ENCODE measurements at places on chromosomes 4 and X.

DNA sequence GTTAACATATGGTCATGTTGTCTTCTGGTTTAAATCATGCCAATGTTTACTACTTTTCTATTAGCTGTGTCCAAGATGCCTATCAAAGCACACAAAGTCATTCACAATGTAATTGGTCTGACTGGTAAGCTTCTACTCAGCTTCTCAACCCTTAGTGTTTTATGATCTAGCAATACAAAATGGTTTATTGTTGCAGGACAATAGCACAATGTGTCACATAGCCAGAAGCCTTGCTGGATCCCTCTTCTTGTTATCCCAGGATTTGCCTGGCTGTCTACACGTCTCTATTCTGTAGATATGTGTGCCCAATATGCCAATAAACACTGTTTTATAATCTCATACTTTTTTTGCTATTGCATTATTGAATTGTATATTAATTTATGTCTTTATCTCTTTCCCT is 1111.0 kb upstream of the AGA start:
- no peak for DNase-seq

DNA sequence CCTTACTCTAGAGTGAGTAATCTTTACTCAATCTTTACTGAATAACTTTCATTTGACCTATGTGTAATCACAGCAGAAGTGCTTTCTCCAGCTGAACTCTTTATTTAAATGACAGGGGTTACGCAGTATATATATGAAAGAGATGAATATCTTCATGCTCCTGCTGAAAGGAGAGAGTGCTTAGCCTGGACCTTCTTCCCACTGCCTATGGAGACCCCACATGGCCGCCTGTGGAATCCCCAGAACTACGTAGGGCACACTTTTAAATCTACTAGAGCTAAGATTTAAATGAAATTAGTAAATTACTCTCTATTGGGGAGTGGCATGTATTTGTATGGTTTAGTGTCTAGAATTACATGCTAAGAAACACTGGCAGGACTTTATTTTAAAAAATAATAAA is 391.2 kb downstream of the ANKRD50 start:
- DNase-seq: no peak

- no peak for DNase-seq
Measured at GRCh38 chr4:5958199-5958735, 60.0 kb downstream of the C4orf50 start.

DNA sequence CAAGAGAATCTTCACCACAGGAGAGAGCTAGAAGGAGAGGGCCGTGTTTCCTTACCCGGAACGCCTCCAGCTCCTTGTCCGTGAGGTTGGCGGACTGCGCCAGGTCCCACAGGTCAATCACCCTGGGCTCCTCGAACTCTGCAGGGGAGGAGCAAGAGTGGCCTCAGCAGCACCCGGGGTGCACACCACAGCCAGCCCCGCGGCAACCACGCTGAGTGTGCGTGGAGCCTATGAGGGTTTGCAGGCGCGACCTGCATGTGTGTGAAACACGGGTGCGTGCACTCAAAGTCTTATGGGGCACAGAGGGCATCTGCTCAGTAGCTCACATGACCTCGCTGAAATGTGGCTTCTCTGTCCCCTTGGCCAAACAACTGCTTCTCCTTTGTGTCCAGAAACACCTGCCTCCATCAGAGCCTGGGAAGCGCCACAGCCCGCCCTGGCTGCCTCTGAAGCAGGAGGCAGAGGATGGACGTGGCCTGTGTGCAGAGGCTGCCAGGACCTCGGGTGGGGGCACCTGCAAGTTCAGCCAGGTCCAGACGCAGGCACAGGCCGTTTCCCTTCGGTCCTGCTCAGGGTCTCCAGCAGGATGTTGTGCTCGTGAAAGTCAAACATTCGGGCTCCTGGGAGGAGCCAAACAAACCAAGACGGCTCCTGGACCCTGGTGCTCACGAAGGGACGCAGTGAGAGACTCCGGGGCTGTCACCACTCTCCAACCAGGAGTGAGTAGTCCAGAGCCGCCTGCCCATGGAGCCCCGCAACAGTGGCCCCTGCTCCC is 16.0 kb downstream of the LRPAP1 start:
- no peak for DNase-seq

DNA sequence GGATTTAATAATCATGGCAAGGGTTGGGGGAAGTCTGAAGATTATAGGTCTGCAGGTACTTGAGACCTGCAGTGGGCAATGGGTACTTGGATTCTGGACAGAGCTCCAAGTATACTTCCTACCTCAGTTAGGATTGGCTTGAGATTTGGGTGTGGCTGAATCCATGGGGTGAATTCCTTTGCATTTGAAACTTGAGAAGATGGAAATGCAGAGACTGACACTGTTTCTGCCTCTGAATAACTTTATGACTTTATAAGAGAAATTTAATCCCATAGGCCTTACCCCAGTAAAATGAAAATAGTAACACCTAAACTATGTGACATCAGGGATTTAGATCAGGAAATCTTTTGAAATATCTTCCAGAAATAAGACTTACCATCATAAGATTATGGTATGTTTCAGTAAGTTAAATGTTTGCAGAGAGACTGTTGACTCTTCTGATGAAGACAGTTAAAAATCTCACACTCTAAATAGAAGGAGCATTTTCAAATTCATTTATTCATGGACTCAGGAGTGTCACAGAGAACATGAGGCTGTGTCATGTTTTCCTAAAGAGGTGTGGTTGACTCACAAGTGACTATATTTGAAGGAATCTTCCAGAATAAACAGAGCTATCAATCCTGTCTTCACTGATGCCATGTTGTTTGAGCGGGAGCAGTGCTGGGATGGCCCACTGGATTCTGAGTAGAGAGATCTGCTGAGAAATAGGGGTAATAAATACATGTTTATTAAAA is 513.5 kb upstream of the NR3C2 start:
- DNase-seq: no peak

GRCh38 chrX:39427906-39428305 is 626.6 kb downstream of the MID1IP1 start:
- no peak for DNase-seq

DNA sequence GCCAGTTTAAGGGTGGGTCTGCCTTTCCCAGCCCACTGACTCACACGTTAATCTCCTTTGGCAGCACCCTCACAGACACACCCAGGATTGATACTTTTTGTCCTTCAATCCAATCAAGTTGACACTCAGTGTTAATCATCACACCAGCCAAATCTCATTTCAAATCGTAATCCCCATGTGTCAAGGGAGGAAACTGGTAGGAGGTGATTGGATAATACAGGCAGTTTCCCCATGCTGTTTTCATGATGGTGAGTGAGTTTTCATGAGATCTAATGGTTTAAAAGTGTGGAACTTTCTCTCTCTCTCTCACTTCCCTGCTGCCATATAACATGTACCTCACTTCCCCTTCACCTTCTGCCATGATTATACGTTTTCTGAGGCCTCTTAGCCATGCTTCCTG is 647.2 kb upstream of the FRG1 start:
- no peak for DNase-seq

DNA sequence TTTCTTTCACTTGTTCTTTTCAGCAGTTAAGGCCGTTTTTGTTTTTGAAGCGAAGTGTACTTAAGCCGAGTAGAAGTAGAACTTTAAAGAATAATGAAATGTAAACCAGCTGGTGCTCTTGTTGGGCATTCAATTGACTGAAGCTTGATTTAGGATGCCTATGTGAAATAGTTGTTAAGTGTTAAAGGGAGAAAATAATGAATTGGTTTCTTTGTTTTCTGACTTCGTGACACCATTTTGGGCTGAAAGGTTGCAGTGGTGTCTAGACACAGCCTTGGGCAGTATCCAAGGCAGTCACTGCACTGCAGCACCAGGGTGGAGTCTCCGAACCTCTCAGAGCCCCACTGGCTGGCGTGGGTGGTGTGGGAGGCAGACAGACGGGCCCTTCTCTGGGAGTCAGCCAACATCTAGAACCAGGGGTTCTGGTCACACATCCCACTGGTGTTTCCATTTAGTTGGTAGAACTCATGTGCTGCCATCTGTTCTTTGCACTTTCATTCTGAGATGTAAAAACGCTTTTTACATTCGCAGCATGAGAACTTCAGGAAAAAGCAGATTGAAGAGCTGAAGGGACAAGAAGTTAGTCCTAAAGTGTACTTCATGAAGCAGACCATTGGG is 3.5 kb downstream of the UCHL1 start:
- DNase-seq: no peak

DNA sequence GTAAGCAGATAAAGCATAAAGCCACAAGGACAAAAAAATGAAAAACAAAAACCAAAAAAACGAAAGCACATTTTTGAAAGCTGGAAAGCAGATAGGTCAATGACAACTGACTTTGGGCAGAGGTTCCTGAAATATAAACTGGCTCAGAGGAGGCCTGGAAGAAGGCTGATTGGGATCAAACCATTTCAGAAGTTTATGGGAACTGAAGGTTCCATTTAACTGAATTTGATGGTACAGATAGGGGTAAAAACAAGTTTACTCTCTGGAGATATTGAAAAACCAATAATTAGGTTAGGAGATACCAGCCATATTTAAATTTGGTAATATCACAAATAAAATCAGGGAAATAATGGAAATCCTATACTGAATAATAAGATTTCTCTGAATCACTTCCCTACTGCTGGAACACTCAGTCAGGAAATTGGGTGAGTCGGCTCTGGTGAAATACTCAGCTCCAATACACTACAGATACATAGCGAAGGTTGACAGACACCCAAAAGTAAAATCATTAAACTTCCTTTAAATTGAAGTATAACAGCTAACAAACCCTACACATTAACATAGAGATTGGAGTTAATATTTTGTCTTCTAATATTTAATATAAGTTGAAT is 1584.3 kb downstream of the STIM2 start:
- DNase-seq: no peak

- DNase-seq: no peak
Measured at GRCh38 chr4:171794528-171794927, 18.7 kb upstream of the GALNTL6 start.

GRCh38 chr4:68948044-68948743 is 3.4 kb downstream of the UGT2A3 start:
- DNase-seq: no peak

DNA sequence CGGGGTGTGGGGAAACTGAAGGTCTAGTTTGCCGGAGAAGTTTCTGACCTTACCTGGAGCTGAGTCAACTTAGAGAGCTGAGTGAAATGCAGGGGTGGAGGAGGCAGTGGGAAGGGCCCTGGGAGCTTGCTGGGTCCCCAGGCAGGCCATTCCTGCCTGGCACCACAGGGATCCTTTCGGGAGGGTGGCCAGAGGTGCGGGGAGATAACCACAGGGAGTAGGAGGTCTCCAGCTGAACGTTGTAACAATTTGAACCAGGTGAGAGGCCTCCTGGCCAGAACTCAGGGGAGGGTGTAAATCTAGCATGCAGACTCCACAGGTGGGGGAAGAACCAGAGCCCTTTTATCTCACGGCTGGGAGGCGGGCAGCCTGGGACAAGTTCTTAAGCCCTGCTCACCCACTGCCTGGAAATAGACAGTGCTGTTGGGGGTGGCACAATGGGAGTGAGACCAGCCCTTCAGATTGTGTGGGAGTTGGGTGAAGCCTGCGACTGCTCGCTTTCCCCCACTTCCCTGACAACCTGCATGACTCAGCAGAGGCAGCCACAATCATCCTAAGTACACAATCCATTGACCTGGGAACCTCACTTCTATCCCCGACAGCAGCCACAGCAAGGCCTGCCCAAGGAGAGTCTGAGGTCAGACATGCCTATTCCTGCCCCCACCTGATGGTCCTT is 247.4 kb downstream of the ADGRA3 start:
- DNase-seq: no peak

GRCh38 chr4:962231-963208 is 10.8 kb downstream of the DGKQ start:
- DNase-seq: no peak

DNA sequence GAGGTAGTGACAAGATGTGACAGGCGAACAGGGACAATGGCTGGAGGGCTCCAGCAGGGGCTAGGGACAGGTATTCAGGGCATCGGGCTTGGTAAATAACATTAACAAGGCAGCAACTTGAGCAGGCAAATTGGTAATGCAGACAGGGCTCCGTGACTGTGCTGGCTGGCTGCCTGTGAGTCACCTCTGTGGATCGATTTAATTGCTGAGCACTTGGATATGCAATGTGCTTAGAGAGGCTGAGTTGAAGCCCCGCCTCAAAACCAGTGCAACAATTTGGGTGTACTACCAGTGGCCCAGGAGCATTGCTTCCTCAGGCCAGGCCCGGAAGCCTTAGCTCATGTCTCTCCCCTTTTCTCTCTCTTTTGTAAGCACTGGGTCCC is 19.5 kb downstream of the CNGA2 start:
- DNase-seq: no peak

GRCh38 chrX:132474544-132475248 is 14.1 kb downstream of the MBNL3 start:
- no peak for DNase-seq

GRCh38 chr4:182221987-182222386 is 21.2 kb upstream of the TENM3 start:
- DNase-seq: no peak

DNA sequence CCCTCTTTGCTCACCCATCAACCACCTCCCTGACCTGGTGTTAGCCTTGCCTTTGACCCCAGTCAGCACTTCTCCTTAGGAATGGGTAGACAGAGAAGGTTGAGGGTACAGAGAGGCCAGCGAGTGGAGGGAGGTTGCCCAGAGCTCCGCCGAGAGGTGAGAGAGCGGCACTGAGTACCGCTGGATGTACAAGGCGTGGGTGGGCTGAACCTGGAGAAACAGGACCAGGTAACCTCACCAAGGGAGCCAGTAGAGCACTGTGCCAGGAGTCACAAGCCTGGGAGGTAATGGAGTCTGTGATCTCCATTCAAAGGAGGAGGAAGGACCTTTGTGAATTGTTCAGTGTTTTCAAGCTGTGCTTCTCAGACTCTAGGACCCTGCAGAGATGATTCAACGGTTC is 256.2 kb downstream of the EVC2 start:
- no peak for DNase-seq

- no peak for DNase-seq
Measured at GRCh38 chrX:20254712-20255299, 11.9 kb downstream of the RPS6KA3 start.

DNA sequence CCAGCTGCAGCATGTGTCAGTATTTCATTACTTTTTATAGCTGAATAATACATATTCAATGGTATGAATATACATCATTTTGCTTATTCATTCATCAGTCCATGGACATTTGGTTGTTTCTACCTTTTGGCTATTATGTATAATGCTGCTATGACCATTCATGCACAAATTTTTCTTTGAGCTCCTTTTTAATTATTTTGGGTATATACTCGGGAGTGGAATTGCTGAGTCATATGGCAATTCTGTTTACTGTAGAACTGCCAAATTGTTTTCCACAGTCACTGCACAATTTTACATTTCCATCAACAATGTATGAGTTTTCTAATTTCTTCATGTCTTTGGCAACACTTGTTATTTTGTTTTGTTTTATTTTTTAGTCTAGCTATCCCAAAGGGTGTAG is 405.9 kb upstream of the PITX2 start:
- no peak for DNase-seq

- DNase-seq: no peak
Measured at GRCh38 chr4:145665773-145666172, 14.2 kb upstream of the C4orf51 start.

- DNase-seq: peak; percentile 13
Measured at GRCh38 chrX:66408507-66408906, 230.4 kb downstream of the EDA2R start.

DNA sequence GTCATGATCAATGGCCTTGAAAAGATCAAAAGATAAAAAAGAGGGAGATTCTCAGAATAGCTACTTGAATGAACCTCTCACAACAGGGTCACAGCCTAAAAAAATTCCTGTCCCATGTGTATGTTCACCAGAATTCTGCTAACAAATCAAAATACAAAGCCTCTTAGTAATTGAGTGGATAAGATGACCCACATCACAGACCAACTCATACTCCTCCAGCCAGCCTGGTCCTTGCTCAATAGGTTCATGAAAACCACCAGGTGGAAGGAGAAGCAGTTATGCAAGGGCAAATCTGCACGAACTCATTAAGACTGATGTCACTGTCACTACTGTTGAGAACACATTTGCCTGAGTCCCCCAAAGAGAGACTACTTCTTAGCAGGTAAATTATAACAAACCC is 21.5 kb downstream of the WDFY3 start:
- DNase-seq: no peak

Data from GM13977 (cell line).